ENCODE measurements at places on chromosomes 2 and 18.

- ATAC-seq, result no peak
These were observed 79.1 kb upstream of the KCNH7 start for GRCh38 chr2:162917626-162918025.

GRCh38 chr2:216274194-216274840 is 98.0 kb downstream of the MARCHF4 start:
- ATAC-seq, result no peak

GRCh38 chr2:217166241-217166850 is 306.5 kb upstream of the TNP1 start:
- ATAC-seq, result no peak

- no peak for ATAC-seq
These were observed 94.3 kb upstream of the GLI2 start for GRCh38 chr2:120641366-120641771.

DNA sequence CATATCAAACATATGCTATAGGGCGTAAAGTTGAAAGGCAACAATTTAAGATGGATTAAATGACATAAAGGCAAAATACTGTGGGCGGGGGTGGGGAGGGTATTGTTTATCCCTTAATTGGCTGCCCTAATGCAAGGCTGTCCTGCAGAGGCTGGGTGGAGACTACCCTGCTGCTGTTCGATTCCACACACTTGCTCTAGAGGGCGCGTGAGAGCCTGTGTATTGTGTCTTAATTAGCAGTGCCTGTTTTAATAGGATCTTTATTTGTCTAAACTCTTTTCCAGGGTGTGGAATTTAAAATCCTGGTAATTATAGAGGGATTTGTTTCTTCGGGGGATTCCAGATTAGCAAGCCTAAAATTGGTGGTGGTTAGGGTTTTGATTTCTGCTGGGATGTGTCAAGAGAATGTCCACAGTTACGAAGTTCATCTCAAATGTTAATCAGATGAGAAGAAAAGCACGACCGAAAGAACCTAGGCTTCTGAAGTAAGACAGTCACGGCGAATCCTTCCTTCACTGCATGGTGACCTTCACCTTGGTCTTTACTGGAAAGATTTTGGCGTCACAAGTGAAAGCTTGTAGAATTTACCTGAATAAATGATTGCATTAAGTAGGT is 103.5 kb upstream of the MAP3K20 start:
- ATAC-seq, result peak; percentile 59

DNA sequence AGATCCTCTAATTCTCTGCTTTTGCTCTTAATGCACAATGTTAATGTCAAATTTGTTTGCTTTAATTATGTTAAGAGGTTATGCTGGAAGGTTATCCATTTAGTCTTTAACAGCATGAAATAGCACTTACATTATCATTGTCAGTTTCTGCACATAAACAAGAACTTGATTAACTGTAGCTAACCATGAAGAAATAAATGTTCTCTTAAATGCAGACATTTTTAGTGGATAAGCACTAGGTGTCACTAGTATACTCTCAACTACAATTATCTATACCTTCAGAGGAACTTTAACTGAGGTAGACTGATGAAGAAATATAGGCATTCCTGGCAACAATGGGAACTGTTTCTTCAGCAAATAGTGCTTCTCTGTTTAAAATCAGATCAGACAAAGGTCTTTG is 178.8 kb upstream of the CHST9 start:
- no peak for ATAC-seq

- ATAC-seq, result peak; percentile 12
These were observed 141.6 kb downstream of the HDAC4 start for GRCh38 chr2:239259173-239259572.

DNA sequence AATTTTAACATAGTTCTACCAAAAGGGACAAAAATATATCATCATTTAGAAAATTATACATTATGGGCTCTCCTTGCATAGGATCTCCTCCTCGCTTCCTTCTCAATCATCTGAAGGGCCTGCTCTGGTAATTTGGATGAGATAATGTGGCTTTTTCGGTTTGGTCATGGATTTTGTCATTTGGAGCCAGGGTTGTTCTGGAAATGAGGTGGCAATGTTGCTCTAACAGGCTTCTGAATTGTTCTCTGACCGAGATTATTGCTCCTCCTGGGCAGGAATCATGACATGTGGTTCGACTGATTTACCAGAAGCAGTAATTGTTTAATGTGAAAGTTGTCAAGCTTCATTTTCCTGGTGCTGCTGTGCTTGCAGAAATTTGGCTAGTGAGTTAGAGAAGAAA is 194.7 kb upstream of the ERBB4 start:
- no peak for ATAC-seq

DNA sequence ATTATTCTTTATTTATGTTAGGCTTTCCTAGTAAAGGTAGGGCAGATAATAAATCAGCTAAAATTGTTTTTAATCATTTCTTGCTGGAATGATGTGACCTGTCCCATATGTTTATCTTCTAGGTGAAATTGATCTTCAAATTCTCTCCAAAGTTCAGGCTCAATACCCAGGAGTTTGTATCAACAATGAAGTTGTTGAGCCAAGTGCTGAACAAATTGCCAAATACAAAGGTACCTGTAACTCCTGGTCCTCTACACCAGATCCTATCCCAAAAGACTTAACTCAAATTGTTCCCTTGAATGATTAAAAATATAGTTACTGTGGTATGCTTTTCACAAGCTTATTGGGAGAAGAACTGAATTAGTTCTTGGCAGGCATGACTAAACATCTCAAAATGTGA is 36.5 kb downstream of the HNMT start:
- no peak for ATAC-seq

DNA sequence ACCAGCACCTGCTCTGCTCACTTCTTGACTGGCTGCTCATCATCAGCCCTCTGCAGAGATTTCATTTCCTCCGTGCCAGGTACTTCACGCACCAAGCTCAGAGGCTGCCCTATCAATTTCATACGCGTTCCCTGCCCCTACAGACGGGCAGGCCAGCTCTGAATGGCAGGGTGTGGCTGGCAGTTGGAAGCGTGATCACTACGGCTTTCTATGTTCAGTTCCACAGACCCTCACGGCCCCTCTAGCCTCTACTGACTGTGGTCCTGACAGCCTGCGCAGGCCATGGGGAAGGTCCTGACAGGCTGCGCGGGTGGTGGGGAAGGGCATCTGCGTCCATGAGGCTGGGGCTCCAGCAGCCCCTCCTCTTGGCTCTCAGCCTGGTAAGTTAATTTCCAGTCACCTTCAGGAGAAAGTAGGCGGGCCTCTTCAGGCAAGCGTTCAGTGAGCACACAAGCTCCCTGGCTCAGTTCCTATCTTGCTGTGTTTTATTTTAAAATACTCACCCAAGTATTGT is 154.8 kb downstream of the ZNF236 start:
- ATAC-seq, result no peak

DNA sequence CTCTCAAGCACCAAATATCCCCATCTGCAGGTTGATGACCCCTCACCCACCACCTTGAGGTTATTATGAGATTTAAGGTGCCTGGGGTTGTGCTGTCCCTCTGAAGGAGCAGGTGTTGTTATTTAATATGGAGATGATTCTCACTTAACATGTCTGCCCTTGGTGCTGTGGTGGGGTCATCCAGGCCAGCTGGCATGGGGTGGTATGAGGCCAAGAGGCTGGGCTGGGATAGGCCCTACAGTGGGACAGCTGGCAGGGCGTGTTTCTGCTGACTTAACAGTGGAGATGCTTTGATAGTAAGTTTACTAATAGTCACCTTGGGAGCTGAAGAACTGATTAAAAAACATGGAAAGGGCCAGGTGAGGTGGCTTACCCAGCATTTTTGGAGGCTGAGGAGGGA is 22.4 kb downstream of the SERPINB12 start:
- no peak for ATAC-seq
